ENCODE measurements at places on chromosomes 3 and 15.
A peak's percentile ranks its signal among the peaks of the same experiment; 100 is the strongest.

GRCh38 chr3:193813501-193813830 lies 220.5 kb downstream of the OPA1 start:
- DNase-seq, result no peak

DNA sequence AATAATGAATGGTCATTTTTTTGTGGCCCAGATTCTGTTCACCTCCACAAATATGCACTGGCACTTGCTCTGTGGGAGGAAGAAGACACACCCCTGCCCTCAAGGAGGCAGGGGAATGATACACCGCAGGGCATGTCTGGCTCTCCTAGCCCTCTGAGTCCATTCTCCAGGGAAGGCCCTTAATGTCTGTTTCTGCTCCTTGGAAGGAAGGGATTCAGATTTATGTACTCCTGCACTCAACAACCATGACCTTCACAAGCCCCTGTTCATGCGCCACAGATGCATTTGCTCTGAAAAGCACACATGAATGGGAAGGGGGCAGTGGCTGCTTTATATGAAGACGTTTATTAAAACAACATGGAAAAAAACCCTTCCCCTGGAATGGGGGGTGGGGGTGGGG lies 333.8 kb downstream of the EPHB1 start:
- no peak for DNase-seq

DNA sequence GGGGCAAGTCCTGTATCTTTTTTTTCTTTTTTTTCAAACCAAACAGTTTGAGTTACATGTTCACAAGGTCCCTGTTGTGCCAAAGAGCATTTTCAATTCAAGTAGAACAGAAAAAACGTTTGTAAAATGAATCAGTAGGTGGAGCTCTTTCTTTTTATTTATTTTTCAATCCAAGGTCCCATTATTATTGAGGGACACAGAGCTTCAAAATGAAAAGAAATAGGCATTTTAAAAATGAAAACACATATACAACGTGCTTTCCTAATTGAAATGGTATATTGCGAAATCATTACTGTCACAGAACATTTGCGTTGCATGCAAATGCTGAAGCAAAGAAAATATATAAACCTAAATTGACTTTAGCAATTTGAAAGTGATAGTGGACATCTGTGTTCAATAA lies 711.0 kb downstream of the MECOM start:
- DNase-seq, result no peak

- DNase-seq, result no peak
These were observed 337.2 kb upstream of the RARB start for GRCh38 chr3:25090698-25091453.

GRCh38 chr15:68700455-68701123 lies 120.1 kb downstream of the ANP32A start:
- DNase-seq, result no peak

DNA sequence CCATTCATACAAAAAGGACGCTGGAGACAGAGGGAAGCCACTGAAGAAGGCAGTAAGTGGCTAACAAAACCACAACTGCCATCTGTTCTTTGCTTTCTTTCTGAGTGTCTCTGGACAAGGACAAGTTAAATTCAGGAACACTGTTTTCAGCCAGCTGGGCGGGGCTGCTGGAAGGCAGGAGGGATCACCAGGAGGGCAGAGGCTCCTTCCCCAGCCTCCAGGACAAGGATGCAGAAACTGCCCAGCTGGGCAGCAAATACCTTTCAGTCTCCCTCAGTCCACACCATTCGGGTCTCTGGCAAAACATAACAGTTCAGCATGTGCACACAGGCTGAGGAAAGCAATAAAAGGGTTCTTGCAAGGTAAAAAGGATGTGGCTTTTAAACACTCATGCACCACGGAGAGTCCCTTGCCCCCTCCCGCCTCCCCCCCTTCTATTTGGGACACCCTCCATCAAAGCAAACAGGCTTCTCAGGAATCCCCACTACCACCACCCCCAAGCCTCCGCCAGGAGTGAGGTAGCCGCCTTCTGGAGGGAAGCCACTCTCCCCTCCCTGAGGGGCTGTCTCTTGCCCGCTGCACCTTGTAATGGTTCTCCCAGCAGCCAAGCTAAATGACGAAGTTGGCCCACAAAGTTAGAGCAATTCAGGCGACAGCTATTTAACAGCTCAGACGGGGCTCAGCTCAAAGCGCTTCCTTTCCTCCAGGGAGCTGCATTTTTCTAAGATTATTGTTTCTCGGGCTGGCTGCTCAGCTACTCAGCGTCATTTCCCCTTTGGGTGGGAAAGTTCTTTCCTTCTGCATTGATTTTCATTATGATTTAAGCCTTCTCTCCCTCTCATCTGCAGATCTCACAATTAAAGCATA lies 3.8 kb downstream of the HEG1 start:
- peak; percentile 29 for DNase-seq

DNA sequence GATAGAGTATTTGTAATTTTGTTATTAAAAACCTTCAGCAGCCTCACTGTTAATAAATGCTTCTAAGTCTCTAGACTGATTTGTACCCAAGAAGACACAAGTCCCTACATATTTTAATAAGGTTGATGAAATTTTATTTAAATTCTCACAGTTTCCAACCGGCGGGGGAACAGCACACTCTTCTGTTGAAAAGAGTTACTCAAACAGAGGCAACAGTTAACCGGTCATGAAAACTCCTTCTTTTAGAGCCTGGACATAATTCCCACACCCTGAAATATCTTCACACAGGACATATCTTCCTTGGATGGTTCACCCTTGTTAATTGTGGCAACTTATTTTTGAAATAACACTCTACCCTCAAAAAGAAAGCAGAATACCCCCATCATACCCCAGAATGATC lies 278.8 kb downstream of the FOXP1 start:
- no peak for DNase-seq

DNA sequence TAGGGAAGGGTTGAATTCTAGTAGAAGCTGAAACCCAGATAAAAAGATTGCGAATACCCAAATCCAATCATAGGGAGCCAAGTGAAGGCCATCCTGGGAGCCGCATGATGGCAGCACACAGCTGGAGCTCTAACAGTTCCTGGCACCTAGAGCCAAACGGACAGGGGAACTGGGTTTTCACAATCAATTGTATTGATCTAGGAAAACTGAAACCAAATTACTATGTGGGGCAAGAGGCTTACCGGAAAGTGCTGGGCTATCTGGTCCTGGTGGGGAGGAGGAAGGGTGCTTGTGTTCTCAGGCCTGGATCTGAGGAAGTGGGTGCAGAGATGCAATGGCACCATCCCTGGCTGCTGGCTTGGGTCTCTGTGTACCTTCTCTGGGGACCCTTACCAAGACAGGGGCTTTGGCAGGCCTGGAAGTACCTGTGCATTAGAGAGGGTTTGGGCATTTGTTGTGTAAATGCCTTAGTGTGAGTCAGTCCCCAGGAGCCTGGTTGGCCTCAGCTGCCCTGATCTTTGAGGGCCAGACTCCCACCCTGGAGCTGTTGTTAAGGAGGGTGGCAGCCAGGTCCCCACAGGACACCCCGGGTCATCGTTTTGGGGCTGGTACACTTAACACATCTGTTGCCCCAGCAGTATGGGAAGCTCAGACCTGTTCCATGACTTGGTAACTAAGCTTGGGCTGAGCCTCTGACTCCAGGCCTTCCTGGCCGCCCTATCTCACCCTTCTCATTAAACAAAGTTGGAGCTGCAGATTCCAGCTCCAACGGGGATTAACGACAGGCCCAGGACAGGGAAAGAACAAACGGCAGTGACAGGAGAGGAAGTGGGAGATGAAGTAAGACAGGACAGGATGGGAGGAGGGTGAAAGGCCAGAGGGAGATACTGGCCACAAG lies 8.9 kb upstream of the FURIN start:
- DNase-seq, result no peak

DNA sequence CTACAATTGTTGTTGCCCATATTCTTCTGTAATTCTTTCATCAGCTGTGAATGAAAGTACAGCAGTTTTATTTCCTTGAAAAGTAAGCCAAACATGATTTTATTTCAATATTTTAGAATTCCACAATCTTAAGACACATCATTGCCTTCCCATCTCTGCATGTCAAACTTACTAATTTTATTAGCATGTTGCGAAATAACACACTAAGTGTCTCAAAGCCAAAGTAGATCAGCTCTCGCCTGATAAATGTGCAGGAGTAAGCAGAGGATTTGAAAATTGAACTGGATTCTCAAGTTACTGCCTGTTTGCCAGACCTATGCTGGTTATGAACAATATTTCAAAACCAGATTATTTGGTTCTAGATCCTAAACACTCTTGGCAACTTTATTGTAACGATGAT lies 25.7 kb downstream of the TGFBR2 start:
- no peak for DNase-seq

GRCh38 chr15:92541291-92542200 lies 114.0 kb downstream of the FAM174B start:
- DNase-seq, result no peak

DNA sequence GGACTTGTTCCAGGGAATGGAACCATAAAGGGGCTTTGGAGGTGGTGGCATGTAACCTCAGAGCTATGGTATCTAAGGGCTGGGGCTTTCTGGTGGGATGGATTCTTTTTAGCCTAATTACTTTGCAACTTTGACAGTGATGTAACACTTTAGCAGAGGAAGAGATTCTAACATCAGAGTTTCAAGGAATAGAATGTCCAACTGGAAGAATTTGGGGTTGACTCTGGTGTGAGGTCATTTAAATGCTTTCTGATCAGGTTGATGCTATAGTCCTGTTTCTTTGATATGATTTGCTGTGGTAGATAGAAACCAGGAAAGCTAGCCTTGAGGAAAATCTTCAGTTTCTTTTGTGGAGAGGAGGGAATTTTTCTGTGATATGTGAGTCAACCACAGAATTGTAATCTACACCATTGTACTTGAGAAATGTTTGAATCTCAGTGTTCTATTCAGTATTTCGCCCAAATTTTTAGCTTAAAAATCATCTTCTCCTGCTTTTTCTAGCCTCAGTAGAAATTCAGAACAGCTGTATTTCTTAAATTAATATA lies 40.0 kb downstream of the ATP2C1 start:
- DNase-seq, result no peak

- no peak for DNase-seq
These were observed 267 bp upstream of the CFAP92 start for GRCh38 chr3:128994173-128994512.

- no peak for DNase-seq
These were observed 43.2 kb upstream of the UBE2E2 start for GRCh38 chr3:23159929-23160328.

DNA sequence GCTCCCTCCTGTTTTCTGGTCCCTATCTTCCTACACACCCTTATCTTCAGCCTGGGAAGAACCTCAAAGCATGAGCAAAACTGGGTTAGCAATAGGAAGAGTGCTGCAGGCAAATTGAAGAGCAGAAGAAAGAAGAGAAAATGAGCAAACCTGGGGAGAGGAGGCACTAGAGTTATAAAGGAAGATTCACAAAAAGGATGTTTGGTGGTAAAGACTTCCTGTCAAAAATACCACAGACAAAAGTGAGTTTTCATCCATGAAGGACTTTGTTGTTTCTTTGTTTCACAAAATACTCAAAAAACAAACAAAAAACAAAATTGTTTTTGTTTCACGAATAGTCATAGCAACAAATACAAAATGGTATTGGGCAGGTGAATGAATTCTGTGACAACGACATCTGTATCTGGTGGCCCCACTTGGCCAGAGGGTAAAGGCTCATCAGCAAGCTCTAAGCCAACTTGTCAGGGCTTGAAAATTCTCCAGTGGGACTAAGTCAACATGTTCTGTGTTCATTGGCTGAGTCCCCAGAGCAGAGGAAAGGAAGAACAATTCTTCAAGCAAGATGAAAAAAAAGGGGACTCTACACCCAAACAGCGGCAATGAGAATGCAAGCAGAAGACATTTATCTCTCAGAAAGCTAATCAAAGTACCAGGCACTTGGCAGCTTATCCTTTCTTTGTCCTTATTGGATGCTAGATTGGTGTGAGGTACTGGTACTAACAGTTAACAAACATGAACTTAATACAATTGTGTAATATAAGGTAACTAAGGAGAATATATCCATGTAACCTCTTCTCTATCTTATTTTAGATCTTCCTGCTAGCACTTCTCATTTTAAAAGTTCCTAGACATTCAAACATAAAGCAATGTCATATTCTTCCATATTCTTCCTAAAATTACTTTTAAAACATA lies 9.7 kb downstream of the ATP8B4 start:
- DNase-seq, result no peak

- DNase-seq, result no peak
These were observed 129.8 kb downstream of the DLG1 start for GRCh38 chr3:197168606-197169005.

DNA sequence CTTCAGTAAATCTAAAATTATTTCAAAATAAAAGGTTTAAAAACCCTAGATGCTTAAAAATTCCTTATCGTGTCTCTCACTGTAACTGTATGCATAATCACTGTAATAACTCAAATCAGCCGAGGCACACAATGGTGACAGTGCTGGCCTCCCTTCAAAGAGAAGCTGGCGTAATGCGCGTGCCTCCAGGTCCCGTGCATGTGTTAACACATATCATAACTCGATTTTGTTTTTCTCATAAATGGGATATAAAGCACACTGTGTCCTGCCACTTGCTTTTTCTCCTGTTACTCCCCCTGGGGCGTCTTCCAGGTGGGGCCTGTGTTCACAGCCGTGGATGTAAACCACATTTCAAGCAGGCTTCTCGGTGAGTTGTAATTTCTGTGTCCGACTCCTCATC lies 56.0 kb downstream of the TPRA1 start:
- no peak for DNase-seq

DNA sequence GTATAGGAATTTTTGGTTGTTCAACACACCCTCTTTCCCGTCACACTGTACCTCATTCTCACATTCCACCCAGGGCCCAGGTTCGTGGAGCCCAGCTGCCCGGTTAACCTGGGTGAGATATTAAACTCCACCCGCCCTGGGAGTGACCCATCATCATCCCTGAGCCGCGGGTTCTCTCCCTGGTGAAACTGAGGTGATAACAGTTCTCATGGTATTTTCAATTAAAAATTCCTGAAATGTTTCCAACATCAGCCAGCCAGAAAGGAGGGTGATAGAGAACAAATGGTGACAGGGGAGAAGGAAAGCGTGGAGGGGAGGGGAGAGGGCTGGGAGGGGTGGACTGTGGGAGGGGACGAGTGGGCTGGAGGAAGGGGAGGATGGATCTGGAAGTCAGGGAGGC lies 148.8 kb downstream of the ALDH1A2 start:
- no peak for DNase-seq

DNA sequence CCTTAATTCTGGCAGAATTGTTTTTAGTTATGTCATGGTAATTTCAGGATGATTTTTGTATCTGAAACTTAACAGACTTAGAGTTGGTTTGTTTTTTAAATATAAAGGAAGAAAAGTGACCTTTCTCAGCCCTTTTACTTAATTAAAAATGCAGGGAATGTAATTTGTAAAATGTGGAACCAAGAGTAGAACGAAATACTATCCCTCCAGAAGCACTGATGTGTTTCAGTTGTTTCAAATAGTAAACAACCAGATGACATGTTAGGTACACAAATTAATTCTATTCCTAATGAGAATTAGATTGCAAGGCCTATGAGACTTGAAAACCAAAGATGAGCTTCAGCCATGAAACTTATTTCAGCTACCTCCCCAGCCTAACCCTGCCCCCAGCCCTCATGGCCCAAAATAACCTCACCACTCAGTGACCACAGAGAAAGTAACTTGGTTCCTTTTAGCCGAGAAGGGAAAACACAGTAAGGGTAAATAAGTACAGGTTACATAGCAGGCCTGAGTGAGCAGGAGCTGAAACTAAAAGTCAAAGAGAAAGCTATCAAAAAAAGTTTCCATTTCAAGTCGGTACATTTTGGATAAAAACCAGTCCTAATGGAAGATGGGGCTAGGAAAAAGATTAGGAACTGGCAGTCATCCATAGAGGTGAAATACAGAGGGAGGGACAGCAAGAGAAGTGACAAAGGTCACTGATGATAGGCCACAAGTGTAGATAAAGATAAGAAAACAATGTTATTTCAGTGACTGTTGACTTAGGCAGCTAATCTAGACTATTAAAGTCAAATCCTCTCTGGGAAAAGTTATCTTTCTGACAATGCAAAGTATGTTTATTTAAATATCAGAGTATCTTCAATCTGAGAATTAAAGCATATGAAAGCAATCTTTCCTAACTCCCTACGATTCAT lies 23.2 kb downstream of the SENP8 start:
- DNase-seq, result peak; percentile 68

All from GM12892 (cell line).